HTR-8/SVneo (cell line): ENCODE measurements at places on chromosomes 13 and 19.

- no peak for DNase-seq
Measured at GRCh38 chr19:4916292-4917082, 7.2 kb downstream of the UHRF1 start.

DNA sequence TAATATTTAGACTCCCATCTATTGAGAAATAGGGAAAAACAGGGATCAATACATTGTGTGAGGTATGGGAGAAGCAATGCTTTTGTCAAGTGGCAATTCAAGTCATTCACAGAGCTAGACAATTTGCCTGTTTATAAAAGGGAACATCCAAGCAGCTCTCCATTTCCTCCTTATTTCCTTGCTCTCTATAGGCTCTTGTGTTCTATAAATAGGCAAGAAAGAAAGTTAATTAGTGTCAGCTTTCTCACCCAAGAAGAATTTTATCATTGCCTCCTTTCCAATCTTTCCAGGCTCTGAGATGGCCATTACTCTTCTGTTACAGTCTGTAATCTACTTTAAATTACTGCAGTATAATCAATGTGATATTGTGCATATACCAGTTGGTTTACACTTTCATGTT lies 199.9 kb downstream of the LHFPL6 start:
- DNase-seq: no peak

DNA sequence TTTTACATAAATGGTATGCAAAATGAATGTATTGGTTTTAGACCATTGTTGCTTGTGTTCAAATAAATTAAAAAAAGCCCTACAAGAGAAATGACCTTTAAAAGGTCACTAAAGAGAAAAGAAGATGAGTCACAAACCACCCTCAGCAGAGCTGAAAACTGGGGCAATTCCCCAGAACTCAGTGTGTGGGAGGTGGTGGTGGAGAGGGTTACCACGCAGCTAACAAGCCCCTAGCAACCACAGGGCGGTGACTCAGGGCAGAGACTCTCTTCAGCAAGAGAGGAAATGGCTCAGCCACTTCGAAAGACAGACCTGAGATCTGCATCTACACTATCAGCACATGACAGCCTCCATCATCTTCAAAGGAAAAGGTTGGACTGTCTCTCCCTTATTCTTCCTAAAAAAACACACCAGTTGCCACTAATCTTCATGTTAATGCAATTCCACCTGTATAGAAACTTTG lies 29.4 kb upstream of the NDFIP2 start:
- peak; percentile 31 for DNase-seq

GRCh38 chr19:29528350-29528945 lies 2.7 kb downstream of the VSTM2B start:
- DNase-seq: peak; percentile 62

GRCh38 chr19:1698636-1699035 lies 46.2 kb upstream of the TCF3 start:
- DNase-seq: no peak

- no peak for DNase-seq
Measured at GRCh38 chr13:101915331-101915730, 462.9 kb downstream of the ITGBL1 start.

GRCh38 chr13:32624441-32624840 lies 38.2 kb downstream of the PDS5B start:
- DNase-seq: no peak

DNA sequence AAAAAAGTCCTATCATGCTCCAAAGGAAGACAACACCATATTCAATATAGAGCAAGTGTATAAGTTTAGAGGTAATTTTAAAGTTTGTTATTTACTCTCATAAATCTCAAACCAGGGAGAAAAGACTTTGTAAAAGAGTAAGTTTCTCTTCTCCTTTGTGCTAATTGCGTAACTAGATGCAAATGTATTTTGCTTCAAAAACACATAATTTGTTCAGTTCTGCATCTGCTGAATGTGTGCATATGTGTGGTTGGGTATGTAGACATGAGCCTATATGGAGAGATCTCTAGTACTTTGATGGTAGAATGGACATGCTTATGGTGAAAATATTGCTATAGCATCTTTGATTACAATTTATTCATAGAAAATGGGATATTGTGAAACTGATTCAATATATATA lies 17.8 kb upstream of the MIR17HG start:
- DNase-seq: no peak

GRCh38 chr13:94352057-94352456 lies 127.4 kb downstream of the DCT start:
- no peak for DNase-seq

DNA sequence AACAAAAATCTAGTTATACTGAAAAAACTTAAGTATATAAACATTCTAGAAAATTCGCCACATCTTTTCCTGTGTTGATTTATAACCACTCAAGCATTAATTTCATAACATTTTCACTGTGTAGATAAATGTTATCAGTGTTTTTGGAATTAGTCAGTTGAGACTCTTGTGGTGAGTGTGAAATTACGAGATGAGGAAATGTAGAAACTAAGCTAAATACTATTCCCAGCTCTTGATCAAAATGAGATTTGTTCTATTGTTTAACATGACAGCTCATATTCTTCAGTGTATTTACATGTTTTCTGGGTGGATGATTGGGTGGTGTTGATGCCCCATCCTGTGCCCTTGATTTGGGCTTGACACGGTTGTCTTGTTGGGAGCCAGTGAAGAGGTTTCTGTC lies 406.8 kb downstream of the DACH1 start:
- DNase-seq: no peak

DNA sequence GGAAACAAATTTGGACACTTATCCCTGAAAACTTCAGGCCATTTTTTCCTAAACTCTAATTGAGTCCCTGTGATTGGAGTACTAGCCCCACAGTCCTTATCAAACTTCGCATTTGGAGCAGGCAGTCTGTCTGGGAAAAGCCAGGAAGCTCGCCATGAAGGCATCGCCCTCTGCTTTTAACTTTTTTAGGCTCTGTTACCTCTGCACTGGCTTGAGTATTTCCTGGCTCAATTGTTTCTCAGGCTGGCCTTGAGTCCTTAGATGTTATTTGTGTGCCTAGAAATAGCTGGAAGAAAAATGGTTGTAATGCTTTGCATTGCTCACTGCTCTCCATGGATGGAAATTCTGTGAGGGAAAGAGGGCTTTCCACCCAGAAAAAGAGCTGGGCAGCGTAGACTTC lies 24.2 kb downstream of the ACTN4 start:
- no peak for DNase-seq

- DNase-seq: peak; percentile 95
Measured at GRCh38 chr19:40365613-40366401, 17.3 kb downstream of the PLD3 start.

- DNase-seq: no peak
Measured at GRCh38 chr13:79777504-79777903, 296.5 kb downstream of the NDFIP2 start.

- no peak for DNase-seq
Measured at GRCh38 chr13:113734099-113734825, 24.8 kb upstream of the TMEM255B start.

DNA sequence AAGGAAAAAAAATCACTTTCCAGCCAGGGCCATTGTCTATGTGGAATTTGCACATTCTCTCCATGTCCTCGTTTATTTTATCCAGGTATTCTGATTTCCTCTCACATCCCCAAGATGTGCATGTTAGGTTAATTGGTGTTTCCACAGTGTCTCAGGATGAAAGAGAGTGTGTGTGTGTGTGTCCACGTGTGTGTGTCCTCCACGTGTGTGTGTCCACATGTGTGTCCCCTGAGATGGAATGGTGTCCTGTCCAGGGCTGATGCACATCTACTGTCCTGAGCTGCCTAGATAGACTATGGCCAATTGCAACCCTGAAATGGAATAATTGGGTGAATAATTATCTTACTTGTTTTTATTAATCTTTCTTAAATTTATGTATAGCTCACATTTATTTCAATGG lies 2436.5 kb downstream of the PCDH9 start:
- no peak for DNase-seq

- DNase-seq: no peak
Measured at GRCh38 chr13:52703482-52703881, 36.1 kb downstream of the CNMD start.

GRCh38 chr19:42528354-42529247 lies at the start of gene CEACAM1:
Gene CEACAM1, minus strand, starts transcription at chr19:42528481. Its CDS starts 107 bp downstream, at chr19:42528374.
- no peak for DNase-seq

GRCh38 chr19:2353159-2353886 lies 6.7 kb upstream of the TMPRSS9 start:
- DNase-seq: no peak

DNA sequence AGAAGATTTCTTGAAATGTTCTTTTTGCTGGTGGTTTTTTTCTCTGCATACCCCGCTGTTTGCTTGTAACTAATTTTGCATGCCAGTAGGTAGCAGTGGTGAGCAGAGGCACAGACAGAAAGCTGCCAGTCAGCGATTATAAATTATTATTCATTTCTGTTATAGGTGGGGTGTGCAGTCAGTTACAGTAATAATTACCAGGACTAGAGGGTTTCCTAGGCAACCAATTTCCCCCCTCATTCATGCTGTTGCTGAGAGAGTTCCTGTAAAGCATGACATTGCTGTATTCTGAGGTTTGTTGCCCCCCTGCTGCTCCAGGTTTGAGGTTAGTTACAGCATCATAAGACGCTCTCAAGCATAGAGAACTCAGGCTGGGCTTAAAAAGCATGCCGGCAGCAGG lies 104.5 kb downstream of the URI1 start:
- no peak for DNase-seq

- DNase-seq: no peak
Measured at GRCh38 chr13:106115081-106115480, 420.4 kb downstream of the EFNB2 start.

GRCh38 chr13:31441800-31442510 lies 242.2 kb downstream of the B3GLCT start:
- no peak for DNase-seq

GRCh38 chr13:48214519-48215121 lies 18.4 kb upstream of the ITM2B start:
- no peak for DNase-seq

- no peak for DNase-seq
Measured at GRCh38 chr13:72506706-72507105, 220.7 kb downstream of the MZT1 start.

GRCh38 chr19:46367426-46367825 lies 20.5 kb downstream of the PPP5C start:
- DNase-seq: no peak

GRCh38 chr13:30354493-30355383 lies 47.4 kb upstream of the KATNAL1 start:
- no peak for DNase-seq

DNA sequence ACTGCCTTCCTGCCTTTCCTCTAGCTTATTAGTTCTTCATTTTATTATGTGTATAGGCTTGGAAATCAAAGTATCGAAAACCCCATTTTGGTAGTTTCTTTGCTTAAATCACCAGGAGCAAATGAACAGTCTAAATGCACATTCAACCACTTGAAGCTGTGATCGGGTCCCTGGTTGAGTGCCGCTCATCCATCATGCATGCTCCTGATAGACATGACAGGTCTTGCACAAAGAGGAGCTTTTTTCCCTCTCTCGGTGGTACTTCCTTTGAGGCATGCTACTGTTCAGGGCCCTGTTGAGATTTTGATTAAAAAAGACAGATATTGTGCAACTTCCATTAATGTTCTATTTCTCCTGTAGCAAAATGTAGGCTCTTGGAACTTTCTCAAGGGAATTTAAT lies 185.8 kb downstream of the OLFM4 start:
- no peak for DNase-seq

DNA sequence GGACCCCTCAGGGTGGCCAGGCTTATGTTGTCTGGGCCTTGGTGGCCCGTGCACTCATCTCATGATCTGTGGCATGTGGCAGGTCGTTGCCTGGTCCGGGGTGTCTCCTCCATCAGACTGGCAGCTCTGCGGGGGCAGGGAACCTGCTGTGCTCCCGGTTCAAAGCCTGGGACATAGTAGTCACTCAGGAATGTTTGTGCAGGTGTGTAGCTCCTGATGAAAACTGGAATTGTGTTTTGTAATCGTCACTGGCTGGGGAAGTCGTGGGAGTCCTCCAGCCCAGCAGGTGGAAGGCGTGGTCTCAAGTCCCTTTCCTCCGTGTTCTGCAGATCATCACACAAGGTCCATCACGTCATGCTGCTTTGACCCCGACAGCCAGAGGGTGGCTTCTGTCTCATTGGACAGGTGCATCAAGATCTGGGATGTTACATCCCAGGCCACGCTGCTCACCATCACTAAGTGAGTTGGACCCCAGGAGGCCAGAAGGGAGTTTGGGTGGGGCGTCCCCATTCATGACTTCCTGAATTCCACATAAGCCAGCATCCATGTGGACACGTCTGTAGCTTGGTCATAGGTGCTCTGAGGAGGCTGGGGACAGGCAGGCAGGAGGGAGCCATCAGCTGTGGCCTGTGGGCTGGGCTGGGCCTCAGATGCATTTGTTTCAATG lies 19.1 kb downstream of the WDR88 start:
- DNase-seq: no peak

DNA sequence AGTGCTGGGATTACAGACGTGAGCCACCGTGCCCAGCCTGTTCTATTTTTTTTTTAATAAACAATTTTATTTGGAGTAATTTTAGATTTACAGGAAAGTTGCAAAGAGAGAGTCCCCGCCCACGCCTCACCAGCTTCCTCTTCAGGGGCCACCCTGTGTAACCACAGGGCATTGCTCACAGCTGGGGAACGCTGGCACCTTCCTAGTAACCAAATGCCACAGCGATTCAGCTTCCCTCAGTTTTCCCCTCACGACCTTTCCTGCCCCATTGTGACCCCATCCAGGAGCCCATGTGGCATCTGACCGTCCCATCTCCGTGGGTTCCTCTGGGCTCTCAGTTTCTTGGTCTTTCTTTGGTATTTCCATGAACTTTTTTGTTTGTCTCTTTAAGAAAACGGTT lies 83.9 kb downstream of the GNG7 start:
- DNase-seq: no peak

GRCh38 chr13:74657765-74658164 lies 523.6 kb upstream of the KLF12 start:
- DNase-seq: no peak

GRCh38 chr19:28023064-28023463 lies 1189.9 kb downstream of the UQCRFS1 start:
- DNase-seq: no peak

- DNase-seq: no peak
Measured at GRCh38 chr13:40798380-40798779, 9.0 kb downstream of the SLC25A15 start.

GRCh38 chr13:106561551-106562170 lies 6.3 kb downstream of the ARGLU1 start:
- DNase-seq: no peak

- no peak for DNase-seq
Measured at GRCh38 chr19:29547981-29548380, 22.2 kb downstream of the VSTM2B start.
